ENCODE measurements at places on chromosomes 6 and 20.
A peak's percentile ranks its signal among the peaks of the same experiment; 100 is the strongest.

DNA sequence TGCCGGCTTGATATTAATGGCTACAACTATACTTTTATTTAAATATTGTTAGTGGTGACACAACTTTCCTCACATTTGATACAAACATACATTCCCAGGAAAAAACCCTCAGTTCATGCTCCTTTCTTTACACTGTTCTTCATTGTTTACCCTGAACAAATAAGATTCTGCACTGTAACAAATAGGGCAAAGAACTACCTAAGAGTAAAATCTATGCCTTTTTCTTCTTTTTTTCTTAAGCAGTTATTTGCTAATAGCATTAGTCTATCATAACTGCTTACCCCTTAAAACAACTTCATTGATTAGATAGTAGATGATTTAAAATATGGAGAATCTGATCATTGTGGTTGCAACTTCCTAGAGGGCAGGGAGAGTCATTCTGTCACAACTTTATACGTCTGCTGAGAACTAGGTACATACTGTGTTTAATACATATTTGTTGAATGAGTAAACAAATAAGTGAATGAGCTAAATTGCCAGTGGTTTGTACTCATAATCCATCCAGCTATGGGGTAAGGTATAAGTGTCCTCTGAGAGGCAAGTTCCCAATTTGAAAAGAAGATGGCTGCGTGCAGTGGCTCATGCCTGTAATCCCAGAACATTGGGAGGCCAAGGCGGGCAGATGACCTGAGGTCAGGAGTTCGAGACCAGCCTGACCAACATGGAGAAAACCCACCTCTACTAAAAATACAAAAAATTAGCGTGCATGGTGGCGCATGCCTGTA, 161.0 kb downstream of the CDK19 start:
- no peak for DNase-seq

GRCh38 chr20:2379511-2380229, 1.0 kb upstream of the TGM6 start:
- DNase-seq: no peak

GRCh38 chr6:40477246-40478126, 109.7 kb downstream of the LRFN2 start:
- DNase-seq: peak; percentile 86

DNA sequence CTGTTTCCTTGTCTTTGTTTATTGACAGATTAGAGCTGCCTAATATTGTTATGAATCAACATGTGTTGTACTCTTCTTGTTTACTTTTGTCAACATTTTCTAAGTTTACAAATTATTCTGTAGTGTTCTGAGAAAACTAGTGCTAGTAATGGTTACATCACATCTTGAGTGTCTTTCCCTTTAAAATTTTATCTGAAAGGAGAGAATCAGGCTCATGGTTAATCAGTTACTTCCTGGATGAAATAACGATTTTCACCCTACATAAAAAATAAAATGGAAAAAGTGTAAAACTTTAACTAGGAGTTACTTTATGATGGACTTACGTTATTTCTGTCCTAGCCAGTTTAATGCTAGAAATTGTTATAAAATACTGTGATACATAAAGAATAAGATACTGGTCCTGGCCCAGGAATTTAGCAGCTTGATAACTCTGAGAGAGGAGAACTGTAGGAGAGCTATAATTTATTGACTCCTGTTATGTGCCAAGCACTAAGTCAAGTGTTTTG, 26.4 kb upstream of the BMP5 start:
- no peak for DNase-seq

GRCh38 chr20:46151936-46152335, 33.8 kb downstream of the CD40 start:
- DNase-seq: no peak

DNA sequence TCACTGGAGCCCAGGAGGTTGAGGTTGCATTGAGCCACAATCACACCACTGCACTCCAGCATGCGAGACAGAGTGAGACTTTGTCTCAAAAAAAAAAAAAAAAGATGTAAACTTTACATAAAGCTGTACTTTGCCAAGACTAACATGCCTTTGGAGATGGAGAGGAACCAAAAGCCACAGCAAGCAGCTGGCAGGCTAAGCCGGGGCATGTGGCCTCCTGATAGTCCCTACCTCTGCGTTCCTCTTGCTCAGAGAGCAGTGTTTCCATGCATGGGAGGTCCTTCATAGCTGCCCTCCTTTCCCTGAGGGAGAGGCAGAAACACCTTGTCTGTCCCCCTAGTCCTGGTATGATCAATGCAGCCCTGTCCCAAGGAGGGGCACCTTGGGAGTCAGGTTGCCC, 35.2 kb downstream of the SPATA2 start:
- DNase-seq: no peak

DNA sequence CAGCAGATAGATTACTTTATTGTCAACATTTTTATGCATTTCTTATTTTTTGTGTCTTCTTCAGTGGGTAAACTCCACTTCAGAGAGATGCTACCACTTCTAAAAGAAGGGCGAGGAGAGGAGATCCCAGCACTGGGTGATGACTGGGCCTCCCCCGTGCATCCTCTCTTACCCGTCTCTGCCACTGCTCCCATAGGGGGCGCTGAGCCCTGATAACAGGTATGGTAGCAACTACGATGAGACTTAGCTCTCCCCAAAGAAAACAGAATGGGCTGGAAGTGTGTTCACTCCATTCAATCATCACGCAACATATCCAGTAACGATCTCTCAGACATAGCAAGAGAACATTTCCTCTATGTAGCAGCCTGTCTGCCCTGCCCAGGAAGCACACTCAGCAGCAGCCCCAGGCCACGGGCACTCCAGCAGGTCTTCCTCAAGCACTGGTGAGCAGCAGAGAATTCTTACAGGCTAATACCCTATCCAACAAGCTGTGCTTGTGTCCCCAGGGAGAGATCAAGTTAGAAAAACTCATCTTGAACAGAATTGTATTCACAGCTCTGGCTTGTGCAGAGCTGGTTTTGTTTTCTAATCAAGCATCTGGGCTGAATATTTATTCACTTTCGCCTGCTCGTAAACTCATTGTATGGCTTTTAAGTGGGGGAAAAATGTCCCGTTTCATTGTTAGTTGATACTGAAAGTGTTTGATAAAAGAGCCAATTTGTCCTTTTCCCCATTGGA, 533.1 kb upstream of the CDH4 start:
- DNase-seq: no peak

DNA sequence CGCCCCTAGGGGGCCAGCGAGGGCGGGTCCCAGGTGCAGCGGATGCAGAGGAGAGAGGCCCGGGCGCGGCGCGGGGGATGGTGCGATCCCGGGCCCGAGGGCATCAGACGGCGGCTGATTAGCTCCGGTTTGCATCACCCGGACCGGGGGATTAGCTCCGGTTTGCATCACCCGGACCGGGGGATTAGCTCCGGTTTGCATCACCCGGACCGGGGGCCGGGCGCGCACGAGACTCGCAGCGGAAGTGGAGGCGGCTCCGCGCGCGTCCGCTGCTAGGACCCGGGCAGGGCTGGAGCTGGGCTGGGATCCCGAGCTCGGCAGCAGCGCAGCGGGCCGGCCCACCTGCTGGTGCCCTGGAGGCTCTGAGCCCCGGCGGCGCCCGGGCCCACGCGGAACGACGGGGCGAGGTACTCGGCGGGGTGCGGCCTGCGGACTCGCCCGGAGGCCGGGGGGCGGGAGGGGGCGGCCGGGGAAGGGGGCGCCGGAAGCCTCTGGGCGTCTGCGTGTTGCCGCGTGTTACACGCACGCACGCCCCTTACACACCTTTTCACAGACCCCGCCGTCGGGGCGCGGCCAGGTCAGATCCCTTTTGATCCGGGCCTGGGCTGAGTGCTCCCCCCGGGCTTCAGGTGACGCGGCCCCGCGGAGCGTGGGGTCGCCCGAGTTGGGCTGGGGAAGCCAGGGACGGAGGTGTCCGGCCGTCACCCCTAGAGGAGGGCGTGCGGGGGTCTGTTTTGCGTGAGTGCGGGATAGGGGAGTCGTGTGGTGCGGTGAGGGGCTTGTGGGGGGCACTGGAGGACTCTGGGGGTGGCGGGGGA, 412 bp downstream of the TRIB3 start:
- DNase-seq: peak; percentile 15

DNA sequence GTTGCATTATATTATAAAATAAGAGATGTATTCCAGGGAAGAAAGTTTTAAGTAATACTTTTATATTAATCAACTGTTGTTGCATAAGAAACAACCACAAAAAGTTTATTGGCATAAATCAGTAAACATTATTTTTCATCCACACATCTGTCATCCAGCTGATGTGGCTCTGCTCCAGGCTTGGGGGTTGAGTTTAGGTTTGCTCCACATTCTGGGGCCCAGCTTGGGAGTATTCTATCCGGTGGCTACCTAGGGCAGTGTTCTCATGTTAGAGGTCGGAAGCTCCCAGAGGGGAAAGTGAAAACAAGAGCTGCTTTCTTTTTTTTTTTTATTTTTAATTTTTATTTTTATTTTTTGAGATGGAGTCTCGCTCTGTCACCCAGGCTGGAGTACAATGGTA, 728.4 kb upstream of the FLRT3 start:
- DNase-seq: no peak

DNA sequence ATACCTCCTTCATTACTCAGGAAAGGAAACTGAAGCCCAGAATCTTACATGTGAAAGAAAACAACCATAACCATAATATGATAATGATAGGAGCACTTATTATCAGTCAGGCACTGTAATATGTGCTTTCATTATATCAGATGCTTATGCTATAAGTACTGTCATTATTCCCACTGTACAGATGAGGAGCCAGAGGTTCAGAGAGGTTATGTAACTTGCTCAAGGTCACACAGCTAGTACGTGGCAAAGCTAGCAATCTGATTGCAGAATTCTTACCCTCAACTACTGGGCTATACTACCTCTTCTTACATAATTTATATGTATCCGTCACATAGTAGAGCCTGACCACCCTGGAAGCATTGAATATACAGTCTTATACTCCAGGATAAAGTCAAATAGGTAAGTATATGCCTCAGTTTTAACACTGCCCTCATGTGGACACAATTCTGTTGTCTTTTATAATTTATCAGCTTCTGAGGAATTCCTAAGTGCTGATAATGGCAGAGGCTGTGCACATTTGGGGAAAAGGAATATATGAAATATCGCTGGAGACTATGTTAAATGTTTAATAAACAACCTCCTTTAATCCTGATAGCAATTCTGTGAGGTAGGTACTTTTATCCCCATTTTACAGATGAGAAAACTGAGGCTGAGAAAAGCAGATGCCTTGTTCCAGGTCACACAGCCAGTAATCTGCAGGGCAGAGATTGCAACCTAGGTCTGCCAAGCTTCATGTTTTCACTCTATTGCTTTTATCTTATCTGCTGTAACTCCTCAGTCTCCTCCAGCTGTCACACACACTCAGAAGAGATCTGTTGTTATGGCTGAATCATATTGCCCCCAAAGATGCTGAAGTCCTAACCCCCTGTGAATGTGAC, 13.4 kb downstream of the BCAS1 start:
- DNase-seq: no peak

Data from NCI-H1694 treated with DMSO at 0.1 percent for 48 hours (cell line).